Thoracic aorta (tissue), 2 donors: ENCODE measurements at places on chromosomes 16 and 17. TPM values are rescaled to one million over a fixed set of nuclear protein-coding genes. Genes with fewer than 3 reads are reported as not detected.

- DNase-seq = no peak
Observed at GRCh38 chr16:83727751-83728352, 79.9 kb upstream of the HSBP1 start.

DNA sequence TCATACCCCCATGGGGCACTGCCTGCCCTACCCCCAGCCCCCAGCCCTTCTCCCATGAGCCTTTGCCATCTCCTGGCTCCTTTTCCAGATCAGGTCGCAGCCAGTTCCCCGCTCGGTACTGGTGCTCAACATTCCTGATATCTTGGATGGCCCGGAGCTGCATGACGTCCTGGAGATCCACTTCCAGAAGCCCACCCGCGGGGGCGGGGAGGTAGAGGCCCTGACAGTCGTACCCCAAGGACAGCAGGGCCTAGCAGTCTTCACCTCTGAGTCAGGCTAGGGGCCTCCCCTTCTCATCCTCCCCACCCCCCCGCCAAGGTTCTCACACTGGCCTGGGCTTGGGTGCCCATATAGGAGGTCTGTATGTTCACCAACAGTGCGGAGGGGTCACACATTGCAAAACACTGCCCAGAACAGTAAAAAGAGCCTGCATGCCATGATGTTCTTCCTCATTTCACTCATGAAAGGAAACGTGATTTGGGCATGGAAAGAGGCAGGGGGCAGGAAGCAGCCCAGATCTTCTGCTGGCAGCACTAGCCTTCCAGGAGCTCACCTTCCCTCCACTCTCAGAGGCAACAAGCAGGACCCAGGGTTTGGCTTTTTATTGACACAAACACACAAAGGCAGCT is 7.5 kb downstream of the IFI35 start:
- DNase-seq = no peak

GRCh38 chr16:27272076-27272475 is 3.5 kb upstream of the NSMCE1 start:
- DNase-seq = no peak

- no peak for DNase-seq
Observed at GRCh38 chr17:34781071-34781470, 180.2 kb downstream of the CCT6B start.

- no peak for DNase-seq
Observed at GRCh38 chr17:2029911-2030778, at the start of gene DPH1. Gene DPH1, plus strand, starts transcription at chr17:2030153. Its CDS starts 17 bp downstream, at chr17:2030170.

- DNase-seq = no peak
Observed at GRCh38 chr17:74838274-74838673, 21.4 kb downstream of the GRIN2C start.

Gene ACBD4
- total RNA-seq = 27.9 TPM

Gene SLC35G3
- total RNA-seq = not detected

Gene NETO2
- 0.27 TPM for total RNA-seq
